ENCODE measurements at places on chromosomes 2 and 18. TPM values are rescaled to one million over a fixed set of nuclear protein-coding genes. Genes with fewer than 3 reads are reported as not detected.

- no peak for DNase-seq
Measured at GRCh38 chr2:64210816-64211215, 66.6 kb upstream of the PELI1 start.

DNA sequence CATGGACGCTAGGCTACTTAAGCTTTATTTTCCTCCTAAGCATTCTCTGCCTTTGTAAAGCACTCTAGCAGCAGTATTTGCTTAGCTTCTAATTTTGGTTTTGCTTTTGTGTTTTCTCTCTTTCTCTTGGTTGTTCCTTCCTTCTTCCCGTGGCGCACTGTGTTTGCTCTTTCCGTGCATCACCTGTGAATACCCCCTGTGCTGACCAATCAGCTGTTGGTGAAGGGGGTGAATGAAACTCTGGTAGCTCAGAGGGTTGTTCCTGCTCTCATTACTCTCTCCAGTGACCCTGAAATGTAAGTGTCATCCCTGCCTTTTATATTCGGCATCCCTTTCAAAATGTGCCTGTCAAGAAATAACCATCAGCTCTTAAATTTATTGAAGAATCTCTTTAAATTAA lies 45.5 kb upstream of the TNFRSF11A start:
- no peak for DNase-seq

DNA sequence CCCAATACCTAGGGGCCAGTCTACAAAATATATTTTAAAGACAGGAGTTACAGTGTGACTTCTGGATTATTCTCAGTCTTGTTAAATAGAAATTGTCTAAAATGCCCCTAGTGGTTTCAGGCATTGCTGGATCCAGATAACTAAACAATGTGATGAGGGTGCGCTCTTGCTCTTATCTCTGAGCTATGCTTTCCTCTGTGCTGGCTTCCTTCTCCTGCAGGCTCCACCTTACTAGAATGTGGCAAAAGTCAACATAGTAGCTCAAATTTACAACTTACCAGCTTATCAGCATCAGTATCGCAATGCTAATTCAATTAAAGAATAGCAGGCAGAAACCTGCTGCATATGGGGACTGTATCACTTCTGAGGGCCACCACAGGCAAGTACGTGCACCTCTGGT lies 61.3 kb upstream of the RNU4ATAC start:
- no peak for DNase-seq

GRCh38 chr2:20421336-20421987 lies 25.4 kb upstream of the RHOB start:
- DNase-seq = no peak

C2orf66 gene
- total RNA-seq = not detected

DNA sequence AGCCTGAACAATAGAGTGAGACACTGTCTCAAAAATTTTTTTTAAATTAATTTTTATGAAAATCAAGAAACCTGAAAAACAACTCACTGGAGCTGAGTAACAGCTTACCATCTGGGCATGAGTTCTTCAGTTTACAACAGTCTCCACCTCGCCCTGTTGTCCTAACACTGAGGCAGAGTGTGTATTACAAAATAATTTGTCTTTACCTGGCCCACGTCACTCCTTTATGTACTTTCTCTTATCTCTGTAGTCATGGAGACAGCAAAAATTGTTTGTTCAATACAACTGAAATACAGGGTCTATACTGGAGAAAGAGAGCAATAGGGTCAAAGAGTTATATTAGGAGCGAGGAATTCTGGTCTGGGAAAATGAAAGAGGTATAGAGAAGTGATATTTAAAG lies 48.1 kb downstream of the CYTIP start:
- no peak for DNase-seq

GRCh38 chr18:73235491-73235890 lies 367.7 kb upstream of the NETO1 start:
- no peak for DNase-seq

- peak; percentile 91 for DNase-seq
Measured at GRCh38 chr2:66432801-66433694, 1.9 kb upstream of the MEIS1 start.

RAPGEF4 gene
- total RNA-seq = 7.2 TPM

AKAIN1 gene
- not detected for total RNA-seq

GRCh38 chr2:36367895-36368353 lies 12.3 kb downstream of the CRIM1 start:
- DNase-seq = no peak

RPRM gene
- not detected for total RNA-seq

GRCh38 chr18:63208676-63209075 lies 110.9 kb downstream of the BCL2 start:
- no peak for DNase-seq

MTCL1 gene
- total RNA-seq = 9.0 TPM

DNA sequence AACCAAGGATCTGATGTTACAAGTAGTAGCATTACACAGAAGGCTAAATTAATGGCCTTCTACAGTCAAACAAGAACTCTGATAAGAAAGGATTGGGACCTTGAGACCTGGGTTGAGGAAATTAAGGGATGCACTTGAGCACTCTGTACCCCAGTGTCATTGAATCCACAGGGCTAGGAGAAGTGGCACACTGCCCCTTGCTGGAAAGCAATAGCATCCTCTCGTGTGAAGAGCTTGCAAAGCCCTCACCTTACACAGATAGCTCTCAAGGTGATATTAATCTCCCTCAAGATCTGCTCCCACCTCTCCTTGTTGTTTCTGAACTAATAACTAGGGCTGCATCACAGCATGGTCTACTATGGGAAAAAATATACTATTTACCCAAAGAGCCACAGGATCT lies 26.5 kb upstream of the CHST9 start:
- DNase-seq = no peak

GRCh38 chr2:190789074-190790004 lies 91.3 kb upstream of the GLS start:
- no peak for DNase-seq

MXD1 gene
- total RNA-seq = 5.1 TPM

DNA sequence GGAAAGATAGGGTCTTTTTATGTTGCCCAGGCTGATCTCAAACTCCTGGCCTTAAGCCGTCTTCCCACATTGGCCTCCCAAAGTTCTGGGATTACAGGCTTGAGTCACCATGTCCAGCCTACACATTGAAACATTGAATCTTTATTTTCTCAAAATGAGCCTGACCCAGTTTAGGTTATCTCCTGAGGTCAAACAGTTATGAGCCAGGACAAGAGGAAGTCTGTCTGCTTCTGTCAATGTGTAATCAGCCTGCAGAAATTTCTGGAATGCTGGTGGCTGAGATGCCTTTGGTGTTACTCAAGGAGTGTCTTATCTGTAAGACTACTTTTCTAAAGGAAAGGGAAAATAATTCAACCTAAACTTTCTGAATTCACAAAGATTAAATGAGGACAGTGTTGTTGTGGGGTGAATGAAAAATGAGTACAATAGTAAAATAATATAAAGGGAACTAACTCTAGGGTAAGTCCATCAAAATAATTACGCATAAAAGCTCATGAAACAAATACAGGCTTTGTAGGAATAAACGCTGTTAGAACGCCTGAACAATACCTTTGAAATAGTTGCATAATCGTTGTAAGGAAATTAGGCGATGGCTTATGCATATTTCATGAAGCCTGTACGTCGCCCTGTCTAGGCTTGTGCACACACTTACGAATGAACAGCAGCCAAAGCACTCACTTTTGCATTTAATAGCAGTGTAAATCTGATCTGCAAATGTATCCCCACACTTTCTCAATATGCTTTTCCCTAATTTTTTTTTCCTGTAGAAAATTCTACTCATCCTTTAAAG lies 260.8 kb downstream of the RDH14 start:
- no peak for DNase-seq

- no peak for DNase-seq
Measured at GRCh38 chr2:138373993-138374408, 127.6 kb upstream of the SPOPL start.

DNA sequence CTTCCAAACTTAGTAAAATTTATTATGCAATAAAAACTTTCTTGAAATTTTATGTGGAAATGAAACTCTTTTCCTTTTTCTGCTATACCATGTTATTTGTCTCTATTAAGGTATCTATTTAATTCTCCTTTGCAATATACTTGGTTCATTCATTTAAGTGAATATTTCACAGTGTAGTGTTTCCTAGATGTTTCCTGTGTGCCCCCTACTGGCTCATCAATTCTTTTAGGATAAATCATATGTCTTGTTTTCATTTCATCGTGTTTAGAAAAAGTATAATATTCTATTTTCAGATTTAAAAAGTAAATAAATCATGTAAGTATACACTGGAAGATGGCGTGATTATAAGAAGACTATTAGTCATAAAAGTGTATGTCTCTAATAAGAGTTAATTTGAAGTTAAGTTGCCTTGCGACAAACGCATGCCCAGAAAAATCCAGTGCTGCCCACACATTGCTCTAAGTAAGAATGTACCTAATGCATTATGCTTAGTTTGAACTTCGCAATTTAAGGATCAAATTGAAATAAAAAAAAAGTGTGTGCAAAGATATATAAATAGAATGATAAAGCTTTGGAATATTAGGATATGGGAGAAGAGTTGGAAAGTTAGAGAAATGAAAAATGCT lies 525.4 kb downstream of the KCNJ3 start:
- no peak for DNase-seq

- no peak for DNase-seq
Measured at GRCh38 chr18:58691256-58691655, 20.0 kb downstream of the MALT1 start.

DNA sequence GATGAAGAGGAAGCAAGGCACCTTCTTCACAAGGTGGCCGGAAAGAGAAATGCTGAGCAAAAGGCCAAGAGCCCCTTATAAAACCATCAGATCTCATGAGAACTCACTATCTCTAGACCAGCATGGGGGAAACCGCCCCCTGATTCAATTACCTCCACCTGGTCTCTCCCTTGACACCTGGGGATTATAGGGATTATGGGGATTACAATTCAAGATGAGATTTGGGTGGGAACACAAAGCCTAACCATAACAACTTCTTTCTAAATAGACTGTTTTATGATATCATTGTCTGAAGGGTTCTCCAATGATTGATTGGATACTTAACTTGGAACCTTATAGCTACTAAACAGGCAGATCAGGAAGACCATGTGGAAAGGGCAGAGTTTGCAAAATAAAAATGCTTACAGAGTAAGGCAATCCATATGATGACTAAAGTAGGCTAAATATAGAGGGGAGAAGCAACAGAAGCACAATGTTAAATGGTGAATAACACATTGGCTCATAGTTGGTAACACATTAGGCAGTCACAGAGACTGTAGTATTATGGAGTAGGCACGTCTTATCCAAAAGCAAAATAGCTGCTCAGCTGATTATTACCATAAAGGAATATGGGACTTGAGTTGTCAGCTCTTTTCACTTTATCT lies 179.0 kb downstream of the BARD1 start:
- no peak for DNase-seq

- DNase-seq = no peak
Measured at GRCh38 chr2:200288670-200289429, 17.6 kb upstream of the SPATS2L start.

REG3A gene
- not detected for total RNA-seq

DNA sequence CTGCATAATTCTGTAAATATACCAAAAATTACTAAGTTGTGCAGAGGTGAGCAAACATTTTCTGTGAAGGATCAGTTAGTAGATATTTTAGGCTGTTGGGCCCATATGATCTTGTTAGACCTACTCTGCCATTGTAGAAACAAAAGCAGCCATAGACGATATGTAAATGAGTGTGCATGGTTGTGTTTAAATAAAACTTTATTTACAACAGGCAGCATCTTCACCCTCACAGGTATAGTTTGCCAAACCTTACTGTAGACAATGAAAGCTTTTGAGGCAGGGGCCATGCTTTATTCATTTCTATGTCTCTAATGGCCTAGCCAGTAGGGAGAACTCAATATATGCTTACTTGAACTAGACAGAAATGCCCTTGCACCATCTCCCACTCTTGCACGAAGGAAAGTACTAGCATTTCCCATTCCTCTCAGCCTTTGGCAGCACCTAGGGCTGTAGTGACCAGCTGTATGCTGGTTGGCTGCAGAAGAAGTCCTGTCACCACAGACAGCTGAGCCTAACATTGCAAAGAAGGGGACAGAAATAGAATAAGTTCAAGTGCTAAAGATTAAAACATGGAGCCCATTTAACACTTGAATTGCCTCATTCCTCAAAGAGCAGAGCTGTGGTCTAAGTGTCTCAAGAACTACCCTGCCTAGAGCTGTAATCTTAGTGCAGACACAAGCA lies 305.1 kb upstream of the MGAT5 start:
- DNase-seq = peak; percentile 44

- DNase-seq = no peak
Measured at GRCh38 chr18:70720607-70721006, 431.8 kb downstream of the SOCS6 start.

GRCh38 chr2:235917506-235917905 lies 250.7 kb downstream of the GBX2 start:
- no peak for DNase-seq

- DNase-seq = no peak
Measured at GRCh38 chr2:40823478-40823877, 371.6 kb upstream of the SLC8A1 start.

DSC3 gene
- total RNA-seq = not detected

GRCh38 chr2:134555411-134555810 lies 163.4 kb downstream of the TMEM163 start:
- DNase-seq = no peak

GRCh38 chr2:86087936-86088850 lies 17.5 kb downstream of the POLR1A start:
- no peak for DNase-seq

SCN7A gene
- 27.7 TPM for total RNA-seq

HOXD13 gene
- total RNA-seq = not detected

GRCh38 chr2:239144713-239144999 lies 256.2 kb downstream of the HDAC4 start:
- DNase-seq = peak; percentile 13

DNA sequence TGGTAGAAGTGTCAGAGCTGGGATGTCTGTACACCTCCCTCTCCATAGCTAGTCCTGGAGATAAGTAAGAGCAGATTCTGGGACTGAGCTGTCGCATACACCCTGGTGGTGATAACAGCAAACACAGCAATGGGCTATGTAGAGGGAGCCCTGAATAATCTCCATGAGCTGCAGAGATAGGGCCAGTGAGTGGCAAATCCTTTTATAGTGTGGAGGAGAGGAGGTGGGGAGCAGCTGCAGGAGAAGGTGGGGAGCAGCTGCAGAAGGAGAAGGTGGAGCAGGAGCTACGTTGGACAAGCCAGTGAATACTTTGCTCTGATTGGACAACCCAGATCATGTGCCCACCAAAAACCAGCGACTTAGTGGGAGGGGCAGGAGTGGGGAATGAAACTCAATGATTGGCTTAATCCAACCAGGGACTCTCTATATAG lies 85.5 kb downstream of the TMEM247 start:
- DNase-seq = no peak

- no peak for DNase-seq
Measured at GRCh38 chr18:12820506-12820905, 63.5 kb downstream of the PTPN2 start.

- no peak for DNase-seq
Measured at GRCh38 chr18:43060020-43060419, 55.5 kb downstream of the RIT2 start.

IL36A gene
- total RNA-seq = not detected

ATP6V1B1 gene
- 0.43 TPM for total RNA-seq

RAX gene
- not detected for total RNA-seq

- DNase-seq = no peak
Measured at GRCh38 chr18:68991286-68991685, 193.4 kb downstream of the CCDC102B start.

GRCh38 chr2:70002241-70002899 lies 40.9 kb upstream of the ASPRV1 start:
- DNase-seq = no peak

VRK2 gene
- total RNA-seq = 30.9 TPM

All from Right ventricle myocardium superior (tissue), 1 donor.